Cardiac atrium fibroblast (primary cell): ENCODE measurements at places on chromosomes 12 and 14. TPM values are rescaled to one million over a fixed set of nuclear protein-coding genes. Genes with fewer than 3 reads are reported as not detected.

The SPPL3 gene
- total RNA-seq: 4.7 and 6.8 TPM in 2 replicates

The SIX6 gene
- total RNA-seq: not detected in 2 replicates

The AQP6 gene
- total RNA-seq: not detected in 2 replicates

The CRIP2 gene
- total RNA-seq: 242 and 285 TPM in 2 replicates

The PZP gene
- total RNA-seq: not detected in 2 replicates

The RASSF3 gene
- 9.9 and 20.4 TPM in 2 replicates for total RNA-seq

The NTS gene
- total RNA-seq: not detected in 2 replicates

The DLK1 gene
- not detected in 2 replicates for total RNA-seq

The DGKA gene
- 22.4 and 34.2 TPM in 2 replicates for total RNA-seq

The PLBD2 gene
- 70.9 and 85.2 TPM in 2 replicates for total RNA-seq

The LRRC9 gene
- total RNA-seq: not detected in 2 replicates

The BCDIN3D gene
- 4.7 and 5.4 TPM in 2 replicates for total RNA-seq

The RNASE8 gene
- total RNA-seq: not detected in 2 replicates

The FICD gene
- 7.9 and 8.3 TPM in 2 replicates for total RNA-seq

The PMCH gene
- not detected in 2 replicates for total RNA-seq

The SYNDIG1L gene
- total RNA-seq: not detected in 2 replicates

The SMIM41 gene
- total RNA-seq: not detected in 2 replicates

The ISCA2 gene
- 9.9 and 11.5 TPM in 2 replicates for total RNA-seq

The DAO gene
- not detected in 2 replicates for total RNA-seq

The SALL2 gene
- total RNA-seq: 4.7 and 11.0 TPM in 2 replicates

The PITPNM2 gene
- total RNA-seq: 1.8 and 2.5 TPM in 2 replicates

The RPGRIP1 gene
- total RNA-seq: not detected in 2 replicates

The LGR5 gene
- total RNA-seq: under 0.01 and 0.16 TPM in 2 replicates
